ENCODE measurements at places on chromosomes 4 and X.
A peak's percentile ranks its signal among the peaks of the same experiment; 100 is the strongest.

DNA sequence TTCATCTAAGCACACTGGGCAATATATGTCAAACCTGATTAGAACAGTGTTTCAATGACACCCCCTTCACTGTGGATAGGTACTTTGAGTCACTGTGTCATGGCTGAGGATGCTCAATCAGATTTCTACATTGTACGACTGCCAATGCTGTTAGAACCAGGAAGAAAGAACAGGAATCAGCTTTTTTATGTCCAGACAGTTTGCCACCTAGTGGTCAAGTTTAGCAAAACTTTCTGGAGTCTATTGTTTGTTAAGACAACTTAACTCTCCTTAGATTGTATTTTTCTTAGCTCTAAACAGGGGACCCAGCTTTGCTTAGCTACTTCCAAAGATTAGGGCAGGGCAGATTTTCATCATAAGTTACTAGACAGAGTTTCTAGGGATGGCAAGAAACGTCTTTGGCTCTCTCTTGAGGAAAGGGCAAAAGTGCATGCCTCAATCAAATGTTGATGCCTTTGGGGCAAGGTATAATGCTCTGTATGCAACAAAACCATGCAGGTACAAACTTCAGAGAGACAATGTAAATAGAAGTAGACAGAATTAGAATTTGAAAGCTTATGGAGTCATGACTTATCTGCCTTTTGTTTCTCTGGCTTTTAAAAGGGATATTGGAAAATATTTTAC is 40.5 kb upstream of the BMP3 start:
- DNase-seq: peak; percentile 0

DNA sequence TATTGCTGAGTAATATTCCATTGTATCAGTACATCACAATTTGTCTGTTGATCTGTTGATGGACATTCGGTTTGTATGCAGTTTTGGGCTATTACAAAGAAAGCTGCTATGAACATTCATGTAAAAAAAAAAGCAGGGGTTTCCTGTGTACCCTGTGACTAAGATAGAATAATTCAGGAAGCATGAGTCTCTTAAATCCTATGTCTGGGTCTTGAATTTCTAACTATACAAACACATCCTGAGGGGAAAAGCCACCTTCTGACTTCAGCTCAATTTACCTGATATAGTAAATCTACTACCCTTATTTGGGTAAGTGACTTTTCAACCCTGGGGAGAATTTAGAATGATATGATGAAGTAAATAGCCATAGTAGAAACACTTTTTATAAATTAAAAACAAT is 94.6 kb upstream of the FUNDC1 start:
- no peak for DNase-seq

GRCh38 chr4:40299811-40300292 is 35.3 kb upstream of the CHRNA9 start:
- DNase-seq: no peak

DNA sequence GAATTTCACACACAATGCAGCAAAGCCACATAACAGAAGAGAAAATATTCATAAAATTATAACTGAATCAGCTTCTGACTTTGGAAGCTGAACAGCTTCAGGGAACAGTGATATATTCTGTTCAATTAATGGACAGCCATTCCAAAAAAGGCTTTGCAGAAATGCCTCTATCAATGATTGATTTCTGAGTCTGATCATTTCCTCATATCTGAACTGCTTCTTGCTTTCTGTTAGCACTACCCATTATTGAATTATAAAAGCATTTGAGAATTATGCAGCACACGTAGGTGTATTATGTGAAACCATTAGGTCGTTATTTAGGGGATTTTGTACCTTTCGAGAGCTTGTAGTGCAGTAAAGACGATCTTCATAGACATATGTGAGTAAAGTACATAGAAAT is 159.6 kb downstream of the STIM2 start:
- DNase-seq: no peak

- DNase-seq: no peak
Measured at GRCh38 chr4:149426461-149426860, 389.2 kb downstream of the IQCM start.

- DNase-seq: peak; percentile 34
Measured at GRCh38 chr4:48780865-48781214, 761 bp upstream of the FRYL start.
